SHP77 treated with DMSO at 0.1 percent for 48 hours (cell line): ENCODE measurements at places on chromosomes 4 and X.

DNA sequence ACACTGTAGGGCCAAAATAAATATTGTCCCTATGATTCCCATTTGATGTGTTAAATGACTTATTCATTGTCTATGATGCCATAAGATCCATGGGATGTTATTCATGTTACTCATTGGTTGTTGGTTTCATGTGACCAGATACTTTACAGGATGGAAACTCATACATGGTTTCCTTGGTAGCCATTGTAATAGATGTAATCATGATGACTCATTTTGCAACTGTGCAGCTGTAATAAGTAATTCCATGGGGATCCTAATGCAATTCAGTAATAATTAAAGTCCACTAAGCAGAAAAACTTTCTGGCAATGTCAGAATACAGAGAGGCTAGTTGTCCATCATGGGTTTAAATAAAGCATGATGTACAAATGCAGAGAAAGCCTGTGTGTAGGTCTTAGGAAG, 389.7 kb upstream of the NR3C2 start:
- no peak for DNase-seq

DNA sequence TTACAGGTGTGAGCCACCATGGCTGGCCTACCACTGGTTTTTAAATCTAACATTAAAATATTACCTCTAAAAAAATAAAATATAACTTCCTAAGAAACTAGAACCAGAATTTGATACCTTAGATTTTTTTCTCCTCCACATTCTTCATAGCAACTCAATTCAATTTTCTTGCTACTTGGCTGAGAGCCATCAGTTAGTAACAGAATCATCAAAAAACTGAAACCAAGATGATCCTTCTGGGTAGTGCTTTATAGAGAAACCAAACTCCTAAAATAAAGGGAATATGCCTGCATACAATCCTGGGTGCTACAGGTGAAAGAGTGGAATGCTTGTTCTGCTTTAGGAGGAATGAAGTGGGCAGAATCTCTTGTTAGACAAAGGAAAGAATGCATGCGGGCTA, 64.4 kb downstream of the RPS3A start:
- DNase-seq, result no peak

DNA sequence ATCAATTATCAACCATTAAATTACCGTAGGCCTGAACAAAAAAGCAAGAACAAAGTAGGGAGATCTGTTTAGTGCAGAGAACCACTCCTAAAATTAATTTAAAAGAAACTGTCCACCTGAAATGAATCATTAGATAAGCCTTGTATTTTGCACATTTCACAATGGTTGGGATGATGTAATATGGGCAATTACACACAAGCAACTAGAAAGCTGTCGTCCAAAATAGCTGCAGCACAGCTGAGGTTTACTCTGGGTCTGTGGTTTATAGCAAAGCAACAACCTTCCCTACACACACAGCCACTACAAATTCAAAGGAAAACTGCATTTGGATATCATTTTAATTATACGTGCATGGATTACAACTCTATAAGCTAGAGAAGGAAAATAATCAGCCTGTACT, 28.5 kb downstream of the PCDH19 start:
- no peak for DNase-seq

GRCh38 chr4:135418353-135418752, 1216.8 kb upstream of the PABPC4L start:
- no peak for DNase-seq
